ENCODE measurements at places on chromosomes 5 and 9.

DNA sequence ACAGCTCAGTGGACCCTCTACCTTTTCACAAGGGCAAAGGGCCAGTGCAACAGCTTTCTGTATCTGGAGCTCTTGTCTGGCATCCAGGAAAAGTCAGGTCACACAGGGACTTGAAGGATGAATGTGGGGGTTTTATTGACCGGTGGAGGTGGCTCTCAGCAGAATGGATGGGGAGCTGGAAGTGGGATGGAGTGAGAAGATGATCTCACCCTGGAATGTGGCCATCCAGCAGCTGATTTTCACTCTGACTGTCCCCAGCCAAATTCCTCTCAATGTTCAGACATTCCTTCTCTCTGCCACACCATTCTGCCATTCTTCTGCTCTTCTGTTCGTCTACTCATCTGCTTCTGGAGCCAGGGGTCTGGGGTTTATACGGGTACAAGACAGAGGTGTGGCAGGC lies 1119.9 kb downstream of the TAF11L14 start:
- no peak for DNase-seq

DNA sequence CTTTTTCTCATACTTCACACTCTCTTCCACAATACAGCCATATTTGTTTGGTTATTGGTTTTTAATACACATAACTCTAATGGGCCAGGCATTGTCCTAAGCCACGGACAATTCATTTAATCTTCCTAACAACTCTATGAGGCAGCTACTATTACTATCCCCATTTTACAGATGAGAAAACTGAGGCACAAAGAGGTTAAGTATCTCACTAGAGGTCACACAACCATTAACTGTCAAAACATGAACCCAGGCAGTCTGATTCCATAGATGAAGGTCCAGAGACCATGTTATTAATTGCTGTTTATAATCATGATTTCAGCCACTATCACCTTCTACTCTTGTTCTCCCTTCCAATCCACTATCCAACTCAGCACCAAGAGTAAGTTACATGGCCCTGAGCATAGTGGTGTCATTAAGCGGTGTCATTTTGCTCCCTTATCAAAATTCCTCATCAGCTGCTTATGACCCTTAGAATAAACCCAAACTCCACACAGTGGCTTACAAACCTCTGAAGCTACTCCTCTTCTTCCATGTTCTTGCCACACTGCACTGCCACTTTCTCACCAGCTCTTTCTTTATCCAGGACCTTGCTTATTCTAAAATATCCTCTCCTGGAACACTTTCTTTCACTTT lies 22.7 kb downstream of the CLINT1 start:
- DNase-seq, result no peak

DNA sequence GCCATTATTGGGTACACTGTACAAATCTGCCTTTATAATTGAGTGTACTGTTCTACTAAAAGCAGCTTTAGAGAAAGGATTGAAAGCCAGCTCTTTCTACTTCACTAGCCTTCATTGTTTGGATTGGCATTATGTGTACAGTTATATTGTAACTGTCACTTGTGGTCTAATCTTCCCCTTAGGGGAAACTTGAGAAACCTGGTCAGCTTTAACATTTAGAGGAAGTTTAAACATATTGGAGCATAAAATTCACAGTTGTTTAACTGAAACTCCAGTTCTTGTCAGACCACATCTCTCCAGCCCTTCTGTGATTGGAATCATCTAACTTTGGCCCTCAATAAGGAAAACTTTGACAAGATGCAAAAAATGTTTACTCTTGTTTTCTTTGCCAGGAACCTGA lies 24.6 kb downstream of the PIK3R1 start:
- no peak for DNase-seq

- no peak for DNase-seq
These were observed 152.9 kb downstream of the NIPBL start for GRCh38 chr5:37029436-37029835.

GRCh38 chr9:134852906-134853654 lies 27.5 kb upstream of the FCN2 start:
- DNase-seq, result no peak

GRCh38 chr9:128656416-128657343 lies at the start of gene DYNC2I2:
DYNC2I2 (minus strand) TSS chr9:128656847; CDS start chr9:128656726, 121 bp downstream.
- peak; percentile 93 for DNase-seq

GRCh38 chr5:84119252-84119651 lies 265.4 kb downstream of the EDIL3 start:
- DNase-seq, result no peak

DNA sequence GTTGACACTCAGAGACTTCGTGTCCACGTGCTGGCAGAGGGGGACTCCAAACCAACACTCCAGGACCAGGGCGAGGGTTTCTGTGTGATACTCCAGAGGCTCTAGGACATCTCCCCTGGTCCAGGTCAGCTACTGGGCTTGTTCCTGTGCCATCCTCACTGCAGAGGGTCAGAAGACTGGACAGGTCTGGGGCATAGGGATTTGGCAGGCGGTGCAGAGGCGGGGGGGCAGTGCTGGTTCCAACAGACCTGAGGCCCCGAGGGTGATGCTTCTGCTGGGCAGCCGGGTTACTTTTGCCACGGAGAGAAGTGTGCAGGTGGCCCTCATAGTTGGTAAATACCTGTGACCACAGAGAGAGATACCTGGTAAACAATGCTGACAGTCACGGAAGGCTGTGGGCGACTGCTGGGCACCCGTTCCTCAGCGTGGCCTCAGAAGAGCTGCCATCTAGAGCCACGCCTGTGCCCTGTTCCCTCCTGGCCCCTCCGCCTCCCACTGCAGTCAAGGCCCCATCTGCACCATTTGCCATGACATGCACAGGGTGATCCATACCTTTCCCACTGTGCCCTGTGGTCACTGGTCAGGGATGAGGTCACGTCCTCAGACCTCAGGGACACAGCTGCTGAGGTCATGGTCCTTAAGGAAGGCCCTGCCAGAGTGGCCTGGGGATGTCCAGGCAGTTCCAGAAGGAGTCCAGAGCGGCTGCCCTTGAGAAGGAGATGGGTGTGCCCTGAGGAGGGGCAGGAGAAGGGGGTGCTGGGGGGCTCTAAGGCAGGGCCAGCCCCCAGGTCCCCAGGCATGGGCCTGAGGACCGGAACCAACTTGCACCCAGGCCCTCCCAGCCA lies 30.0 kb downstream of the TRIP13 start:
- DNase-seq, result no peak

GRCh38 chr5:143128412-143129071 lies 274.9 kb downstream of the NR3C1 start:
- DNase-seq, result peak; percentile 94

- no peak for DNase-seq
These were observed 43.9 kb downstream of the PDCD1LG2 start for GRCh38 chr9:5554254-5554653.

GRCh38 chr5:132445640-132445923 lies 45.0 kb downstream of the IRF1 start:
- DNase-seq, result no peak

DNA sequence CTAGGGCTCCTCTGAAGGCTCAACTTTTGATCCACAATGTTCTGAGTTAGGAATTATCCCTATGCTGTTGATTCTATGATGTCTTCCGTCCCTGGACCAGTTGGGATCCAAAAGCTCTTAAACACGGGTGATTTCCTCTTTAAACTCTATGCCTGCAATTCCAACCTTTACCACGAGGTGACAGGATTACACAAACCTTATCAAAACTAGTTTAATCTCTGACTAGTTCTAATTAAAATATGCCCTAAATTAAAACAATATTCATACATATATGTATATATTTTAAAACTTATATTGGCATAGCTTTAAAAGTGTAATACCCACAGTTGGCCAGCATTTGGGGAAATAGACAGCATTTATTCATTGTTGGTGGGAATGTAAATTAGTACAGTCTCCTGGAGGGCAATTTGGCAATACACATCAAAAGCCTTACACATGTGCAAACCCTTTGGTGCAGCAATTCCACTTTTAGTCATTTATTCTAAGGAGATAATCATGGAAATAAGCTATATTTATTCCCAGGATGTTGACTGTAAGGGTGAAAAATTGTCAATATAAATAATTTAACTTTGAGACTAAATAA lies 51.6 kb upstream of the PHYKPL start:
- peak; percentile 64 for DNase-seq

GRCh38 chr5:168833936-168834335 lies 254.8 kb upstream of the PANK3 start:
- no peak for DNase-seq

GRCh38 chr5:33801292-33801691 lies 90.5 kb downstream of the ADAMTS12 start:
- DNase-seq, result no peak

DNA sequence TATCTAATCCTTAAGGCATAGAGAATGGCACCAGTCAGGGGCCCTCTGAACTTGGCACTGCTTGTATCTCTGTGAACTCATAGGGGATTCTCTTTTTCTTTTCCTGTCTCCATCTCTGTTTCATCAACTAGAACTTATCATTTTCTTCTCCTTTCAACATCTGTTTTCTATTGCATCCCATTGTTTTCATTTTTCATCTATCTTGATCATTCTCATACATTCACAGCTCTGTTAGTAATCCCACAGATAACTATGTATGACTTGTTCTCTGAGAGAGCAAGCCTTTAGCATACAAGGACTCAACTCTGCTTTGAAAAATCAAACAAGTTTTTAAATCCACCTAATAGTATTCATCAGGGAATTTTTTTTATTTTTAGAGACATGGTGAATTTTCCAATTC lies 264.3 kb downstream of the ARRDC3 start:
- DNase-seq, result no peak

GRCh38 chr5:1536322-1536845 lies 12.6 kb upstream of the LPCAT1 start:
- DNase-seq, result no peak

DNA sequence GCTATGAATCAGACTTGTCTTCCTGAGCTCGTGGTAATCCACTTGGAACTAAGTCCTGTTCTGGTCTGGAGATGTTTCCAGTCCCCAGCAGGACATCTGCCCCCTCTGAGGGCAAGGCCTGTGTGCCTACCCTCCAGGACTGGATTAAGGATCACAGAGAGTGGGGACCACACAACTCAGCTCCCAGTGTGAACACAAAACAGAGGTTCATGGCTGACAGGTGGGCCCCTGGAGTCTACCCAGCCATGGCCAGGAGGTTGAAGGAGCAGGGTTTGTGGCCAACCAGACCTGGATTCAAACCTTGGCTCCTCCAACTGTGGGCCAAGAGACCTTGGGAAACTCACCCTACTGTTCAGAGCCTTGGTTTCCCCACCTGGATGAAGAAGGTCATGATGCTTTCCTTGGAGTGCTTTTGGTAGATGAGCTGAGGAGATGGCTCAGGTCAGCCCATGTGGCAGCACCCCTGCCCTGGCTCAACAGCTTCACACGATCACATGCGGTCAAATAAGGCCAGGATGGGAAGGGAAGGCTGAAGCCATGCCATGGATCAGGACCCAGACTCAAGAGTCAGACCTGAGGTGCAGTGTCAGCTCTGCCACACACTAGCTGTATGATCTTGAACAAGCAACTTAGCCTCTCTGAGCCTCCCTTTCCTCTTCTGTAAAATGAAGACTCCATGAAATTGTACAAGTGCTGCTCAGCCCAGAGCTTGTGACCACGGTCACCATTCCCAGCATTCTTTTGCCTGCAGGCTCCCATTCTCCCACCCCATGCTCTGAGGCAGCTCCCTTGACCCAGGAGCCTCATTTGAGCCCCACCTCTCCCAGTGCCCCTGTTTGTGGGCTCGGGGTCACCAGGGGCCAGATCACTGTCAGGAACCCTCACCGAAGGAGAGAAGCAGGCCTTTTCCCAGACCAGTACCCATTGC lies 27.3 kb upstream of the ANGPTL2 start:
- no peak for DNase-seq

- no peak for DNase-seq
These were observed 107.3 kb upstream of the PRRC1 start for GRCh38 chr5:127409921-127410675.

DNA sequence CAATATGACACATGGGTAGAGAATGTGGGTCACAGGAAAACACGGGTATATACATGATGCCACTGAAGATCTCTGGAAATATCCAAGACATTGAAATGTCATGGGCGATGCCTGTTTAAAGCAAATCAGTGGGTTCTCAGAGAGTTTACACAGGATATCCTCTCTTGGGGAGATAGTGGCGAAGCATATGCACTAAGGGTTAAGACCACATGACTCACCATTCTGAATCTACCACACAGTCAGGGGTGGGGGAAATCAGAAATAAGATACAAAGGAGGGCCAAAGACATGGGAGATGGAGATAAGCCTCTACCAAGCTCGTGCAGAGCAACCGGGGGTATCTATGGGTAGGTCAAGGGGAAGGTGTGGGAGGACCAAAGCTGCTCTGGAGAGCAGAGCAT lies 58.8 kb downstream of the SH3PXD2B start:
- DNase-seq, result no peak

- no peak for DNase-seq
These were observed 150.8 kb upstream of the PHYKPL start for GRCh38 chr5:178383301-178383918.

DNA sequence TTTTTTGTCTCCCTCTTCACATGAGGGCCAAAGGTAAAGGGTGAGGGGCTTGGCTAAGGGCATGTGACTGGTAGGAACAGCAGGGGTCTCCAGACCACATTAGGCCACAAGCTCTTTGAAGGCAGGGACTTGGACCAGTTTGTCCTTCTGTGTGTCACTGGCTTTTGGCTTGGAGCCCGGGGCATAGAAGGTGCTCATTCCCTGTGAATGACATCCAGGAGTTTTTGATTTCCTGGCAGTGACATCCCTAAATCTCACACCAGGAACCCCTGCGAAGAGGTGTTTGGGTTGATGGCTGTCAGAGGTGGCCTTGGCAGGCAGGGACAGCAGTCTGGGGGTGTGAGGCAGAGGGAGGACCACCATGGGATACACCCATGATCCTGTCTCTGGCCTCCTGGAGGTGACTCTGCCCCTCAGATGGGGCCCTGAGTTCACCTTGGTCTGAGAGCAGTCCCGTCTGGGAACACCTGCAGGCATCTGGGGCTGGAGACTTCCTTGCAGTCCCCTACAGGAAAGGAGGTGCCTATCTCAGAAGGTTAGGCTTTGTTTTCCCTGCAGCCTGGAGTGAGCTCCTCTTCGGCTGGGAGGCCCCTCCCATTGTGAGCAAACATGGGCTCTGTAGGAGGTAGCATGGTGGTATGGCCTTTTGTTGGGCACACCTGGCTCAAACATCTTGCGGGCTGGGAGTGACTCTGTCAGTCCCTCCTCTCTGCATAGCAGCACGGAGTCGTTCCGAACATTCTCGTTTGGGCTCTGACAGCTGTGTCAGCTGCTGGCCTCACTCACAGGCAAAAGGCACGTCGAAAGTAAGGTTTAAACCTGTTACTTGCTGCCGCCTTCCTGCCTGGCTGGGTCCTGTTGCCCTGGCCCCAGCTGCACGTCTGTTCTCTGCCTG lies 38.6 kb upstream of the PITX1 start:
- DNase-seq, result no peak

GRCh38 chr9:125509476-125509875 lies 197.5 kb downstream of the MAPKAP1 start:
- peak; percentile 87 for DNase-seq

DNA sequence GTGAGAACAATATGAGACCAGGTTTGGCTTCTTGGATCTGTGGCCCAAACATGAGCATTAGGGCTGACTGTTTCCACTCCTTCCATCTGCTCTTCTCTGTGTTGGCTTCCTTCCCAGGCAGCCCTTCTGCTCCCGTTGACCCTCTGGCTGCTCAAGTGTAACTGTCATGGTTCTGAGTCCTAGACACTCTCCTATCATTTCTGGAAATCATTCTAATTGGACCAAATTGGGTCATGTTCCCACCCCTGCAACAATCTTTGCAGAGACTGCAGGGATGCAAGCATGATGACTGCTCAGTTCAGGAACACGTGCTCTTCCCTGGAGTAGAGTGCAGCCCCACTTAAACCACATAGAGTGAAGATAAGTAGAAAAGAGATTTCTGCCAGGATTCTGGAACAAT lies 741.4 kb downstream of the TAF11L14 start:
- DNase-seq, result peak; percentile 29
